RPMI7951 (cell line): ENCODE measurements at places on chromosomes 5 and 9. TPM values are rescaled to one million over a fixed set of nuclear protein-coding genes. Genes with fewer than 3 reads are reported as not detected.
A peak's percentile ranks its signal among the peaks of the same experiment; 100 is the strongest.

DNA sequence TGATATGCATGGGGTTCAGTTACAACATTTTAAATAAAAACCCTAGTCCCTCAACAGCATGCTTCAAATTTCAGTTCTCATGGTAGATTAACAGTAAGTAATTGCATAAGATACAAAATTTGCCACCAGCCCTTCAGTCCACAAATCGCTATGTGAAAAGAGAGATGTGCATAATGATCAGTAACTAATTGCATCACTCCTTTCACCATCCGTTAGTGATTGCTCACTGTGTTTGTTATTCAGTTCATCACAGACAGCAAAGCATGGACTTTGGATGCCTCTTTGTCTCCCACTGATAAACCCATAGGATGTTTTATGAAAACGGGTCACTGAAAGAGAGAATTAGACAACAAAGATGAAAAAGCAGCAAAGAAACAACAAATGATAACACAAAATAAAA lies 103.2 kb downstream of the MCTP1 start:
- DNase-seq = no peak

Gene PAX5
- not detected in 2 replicates for total RNA-seq

- peak; percentile 83 for DNase-seq
Measured at GRCh38 chr5:96079075-96079474, 117.4 kb upstream of the ELL2 start.

GRCh38 chr5:121630402-121630801 lies 221.3 kb upstream of the FTMT start:
- DNase-seq = peak; percentile 5

Gene CNTLN
- 9.6 and 10.6 TPM in 2 replicates for total RNA-seq

- DNase-seq = no peak
Measured at GRCh38 chr5:160727296-160727997, 124.6 kb downstream of the ATP10B start.

DNA sequence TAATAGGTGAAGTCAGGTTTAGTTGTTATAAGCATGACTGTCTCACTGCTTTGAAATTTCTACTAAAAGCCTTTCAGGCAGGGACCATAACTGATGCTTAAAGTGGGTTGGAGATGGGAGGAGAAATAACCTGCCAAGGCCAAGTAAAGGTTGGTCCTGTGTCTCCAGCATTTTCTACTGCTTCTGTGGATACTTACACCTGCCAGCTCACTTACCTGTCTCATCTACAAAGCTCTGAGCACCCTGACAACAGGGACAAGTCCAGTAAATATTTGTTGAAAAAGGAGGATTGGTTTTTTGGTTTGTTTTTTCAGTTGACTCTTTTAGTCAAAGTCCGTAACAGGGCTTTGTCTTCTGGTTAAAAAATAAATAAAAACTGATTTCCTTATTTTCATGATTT lies 38.6 kb downstream of the GRAMD2B start:
- no peak for DNase-seq

DNA sequence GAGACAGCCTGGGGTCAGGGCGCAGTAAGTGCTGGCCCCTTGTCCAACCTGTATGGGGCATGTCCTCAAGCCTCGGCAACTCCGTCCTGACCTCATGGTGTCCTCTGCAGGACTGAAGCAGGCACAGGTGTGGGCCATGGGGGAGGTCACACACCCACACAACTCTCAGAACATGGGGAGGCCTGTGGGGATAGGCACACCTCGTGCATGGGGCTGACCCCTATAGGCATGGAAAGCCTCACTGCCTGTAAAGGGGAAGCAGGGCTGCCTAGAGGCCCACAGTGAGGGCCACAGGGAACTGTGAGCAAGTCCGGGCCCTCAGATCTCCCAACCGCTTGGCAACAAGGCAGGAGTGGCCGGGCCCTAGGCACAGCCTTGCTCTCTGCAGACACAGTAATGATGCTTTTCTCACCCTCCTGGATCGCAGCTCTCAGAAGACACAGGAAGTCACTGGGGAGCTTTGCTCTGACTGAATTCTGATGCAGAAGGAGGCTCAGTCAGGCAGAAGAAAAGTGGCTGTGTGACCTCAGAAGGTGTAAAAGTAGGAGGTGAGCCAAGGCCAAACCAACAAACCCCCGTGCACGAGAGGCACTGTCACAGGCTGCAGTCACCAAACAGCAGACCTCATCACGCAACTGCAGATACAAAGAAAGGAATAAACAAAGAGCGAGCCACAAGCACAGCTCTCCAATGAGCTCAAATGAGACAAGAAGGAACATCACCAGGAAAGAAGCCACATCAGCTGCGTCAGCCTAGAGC lies 5.4 kb downstream of the IPPK start:
- DNase-seq = no peak

DNA sequence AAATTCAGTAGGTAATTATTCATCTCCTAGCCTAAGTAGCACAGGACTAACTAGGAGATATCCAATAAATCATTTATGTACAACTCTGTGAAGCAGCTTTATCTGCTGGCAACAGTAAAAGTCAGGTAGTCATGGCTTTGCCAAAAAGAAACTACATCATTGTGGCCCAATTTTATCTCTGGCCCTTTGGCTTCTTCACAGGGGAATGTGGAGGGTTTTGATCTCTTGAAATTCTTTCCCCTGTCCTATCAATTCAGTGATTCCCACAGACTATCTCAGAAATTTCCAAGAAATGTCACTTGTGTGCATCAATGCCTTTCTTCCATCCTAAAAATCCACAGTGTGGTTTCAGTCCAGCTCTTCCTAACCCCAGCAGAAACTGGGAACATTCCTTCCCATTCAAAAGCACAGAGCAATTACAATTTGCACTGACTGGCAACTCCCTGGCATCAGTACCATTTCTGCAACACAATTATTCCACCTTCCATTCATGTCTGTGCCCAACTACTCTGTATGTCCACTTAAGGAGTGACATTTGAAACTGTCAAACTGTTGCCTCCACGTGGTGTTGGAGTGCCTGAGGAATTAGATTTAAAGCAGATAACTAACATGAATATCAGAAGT lies 6.6 kb downstream of the CDC14B start:
- DNase-seq = no peak

Gene TBCA
- total RNA-seq = 122 and 131 TPM in 2 replicates

DNA sequence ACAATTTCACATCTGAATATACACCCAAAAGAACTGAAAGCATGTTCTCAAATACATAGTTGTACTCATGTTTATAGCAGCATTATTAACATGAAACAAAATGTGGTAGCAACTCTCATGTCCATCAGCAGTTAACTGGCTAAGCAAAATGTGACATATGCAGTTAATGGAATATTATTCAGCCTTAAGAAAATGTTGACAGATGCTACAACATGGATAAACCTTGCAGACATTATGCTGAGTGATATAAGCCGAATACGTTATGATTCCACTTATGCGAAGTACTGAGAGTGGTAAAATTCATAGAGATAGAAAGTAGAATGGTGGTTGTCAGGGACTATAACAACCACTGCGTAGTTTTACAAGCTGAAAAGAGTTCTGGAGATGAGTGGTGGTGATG lies 1469.0 kb upstream of the ACO1 start:
- DNase-seq = no peak

Gene SPATA24
- total RNA-seq = 4.7 and 6.1 TPM in 2 replicates

GRCh38 chr5:95644351-95645042 lies 2.1 kb upstream of the RFESD start:
- DNase-seq = peak; percentile 52
